ENCODE measurements at places on chromosomes 5 and 9.
A peak's percentile ranks its signal among the peaks of the same experiment; 100 is the strongest.

DNA sequence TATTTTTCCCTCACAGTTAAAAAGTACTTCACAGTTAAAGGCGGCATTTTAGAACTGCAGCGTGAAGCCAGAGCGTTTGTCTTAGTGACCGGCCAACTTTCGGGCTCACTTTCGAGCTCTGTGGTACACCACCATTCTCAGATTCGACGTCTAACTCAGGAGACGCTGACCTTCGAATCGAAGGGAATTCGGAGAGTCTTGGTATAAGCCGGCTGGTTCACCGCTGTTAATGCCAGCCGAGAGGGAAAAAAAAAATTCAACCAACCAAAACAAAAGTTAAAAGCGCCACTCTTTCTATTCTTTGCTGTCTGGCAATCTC is 544 bp upstream of the SNX24 start:
- DNase-seq: peak; percentile 9

- no peak for DNase-seq
Observed at GRCh38 chr5:68745448-68745847, 348.4 kb upstream of the SLC30A5 start.

GRCh38 chr9:98569491-98569890 is 139.2 kb downstream of the GABBR2 start:
- DNase-seq: no peak

- DNase-seq: no peak
Observed at GRCh38 chr9:117120061-117120460, 294.8 kb downstream of the ASTN2 start.

DNA sequence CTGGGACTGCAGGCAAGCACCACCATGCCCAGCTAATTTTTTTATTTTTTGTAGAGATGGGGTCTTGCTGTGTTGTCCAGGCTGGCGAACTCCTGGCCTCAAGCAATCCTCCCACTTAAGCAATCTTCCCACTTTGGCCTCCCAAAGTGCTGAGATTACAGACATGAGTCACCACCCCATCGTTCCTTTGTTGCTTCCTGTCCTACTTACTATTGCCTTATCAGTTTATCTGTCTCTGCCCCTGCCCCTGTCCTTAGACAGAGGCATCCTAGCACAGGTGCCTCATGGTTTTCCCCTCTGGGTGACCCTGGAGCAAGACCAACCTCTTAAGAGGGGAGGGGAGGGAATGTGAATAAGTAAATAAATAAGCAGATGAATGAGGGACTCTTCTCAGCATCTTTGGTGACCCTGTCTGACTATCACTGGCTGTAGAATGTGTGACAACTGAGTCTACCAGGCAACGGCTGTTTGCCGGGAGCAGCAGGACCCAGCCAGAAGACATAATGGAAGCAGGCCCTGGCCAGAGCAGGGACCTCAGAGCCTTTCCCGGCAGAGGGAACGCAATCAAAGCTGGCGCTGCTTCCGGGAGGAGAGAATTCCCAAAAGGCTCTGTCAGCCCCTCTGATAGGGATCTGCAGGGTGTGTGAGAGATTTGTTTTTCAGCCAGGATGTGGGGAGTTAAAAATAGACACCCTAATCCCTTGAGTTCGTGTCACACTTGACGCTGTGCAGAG is 43.8 kb upstream of the DAB2IP start:
- no peak for DNase-seq

GRCh38 chr5:142356349-142356715 is 31.5 kb upstream of the SPRY4 start:
- no peak for DNase-seq

DNA sequence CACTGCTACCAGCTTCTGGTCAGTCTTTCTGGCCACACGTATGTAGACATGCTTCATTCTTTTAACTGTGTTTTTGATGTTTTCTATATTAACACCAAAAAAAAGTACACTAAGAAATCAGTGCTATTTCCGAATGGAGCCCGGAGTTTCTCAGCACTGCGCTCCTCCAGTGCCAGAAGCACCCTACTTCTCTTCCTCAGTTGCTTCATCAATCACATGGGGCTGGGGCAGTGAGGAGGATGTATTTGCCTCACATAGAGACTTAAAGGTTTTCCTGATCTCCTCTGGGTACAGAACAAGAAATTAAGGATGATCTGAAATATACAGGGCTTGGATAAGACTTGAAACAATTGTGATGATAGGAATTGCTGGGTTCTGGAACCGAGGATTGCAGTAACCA is 148.0 kb downstream of the ERCC6L2 start:
- DNase-seq: no peak

GRCh38 chr5:139177809-139178588 is 20.2 kb downstream of the SIL1 start:
- peak; percentile 78 for DNase-seq

DNA sequence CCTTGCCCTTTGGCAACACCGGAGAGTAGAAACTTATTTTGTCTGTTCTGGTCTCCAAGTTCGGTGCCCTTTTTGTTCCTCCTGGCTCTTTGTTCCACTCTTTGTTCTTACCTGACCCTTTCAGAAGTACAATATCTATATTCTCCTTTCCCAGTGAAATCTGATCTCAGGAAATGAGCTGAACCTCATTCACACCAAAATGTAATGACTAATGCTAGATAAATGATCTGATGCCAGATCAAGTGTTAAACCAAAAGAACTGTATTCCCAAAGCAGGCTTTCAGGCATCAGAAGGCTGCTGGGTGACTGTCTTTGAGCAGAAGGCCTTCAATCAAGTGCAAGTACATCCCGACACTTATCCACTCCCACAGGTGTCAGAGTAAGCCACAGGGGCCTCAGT is 156.4 kb downstream of the SPOCK1 start:
- no peak for DNase-seq

DNA sequence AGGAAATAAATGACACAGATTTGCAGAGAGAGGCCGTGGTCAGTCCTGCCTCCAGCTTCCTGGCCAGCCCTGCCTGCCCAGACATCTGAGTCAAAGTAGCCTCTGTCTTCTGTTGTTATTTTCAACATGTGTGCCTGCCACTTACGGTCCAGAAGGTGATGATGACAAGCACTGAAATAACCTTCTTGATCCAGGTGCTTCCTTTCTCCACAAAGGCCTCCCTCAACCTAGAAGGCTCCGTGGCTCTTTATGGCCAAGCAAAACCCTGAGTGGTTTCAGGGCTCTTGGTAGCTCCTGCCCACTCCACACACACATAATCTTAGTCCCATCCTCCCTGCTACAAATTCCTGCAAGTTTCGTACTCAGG is 34.1 kb upstream of the SLC6A19 start:
- DNase-seq: no peak

DNA sequence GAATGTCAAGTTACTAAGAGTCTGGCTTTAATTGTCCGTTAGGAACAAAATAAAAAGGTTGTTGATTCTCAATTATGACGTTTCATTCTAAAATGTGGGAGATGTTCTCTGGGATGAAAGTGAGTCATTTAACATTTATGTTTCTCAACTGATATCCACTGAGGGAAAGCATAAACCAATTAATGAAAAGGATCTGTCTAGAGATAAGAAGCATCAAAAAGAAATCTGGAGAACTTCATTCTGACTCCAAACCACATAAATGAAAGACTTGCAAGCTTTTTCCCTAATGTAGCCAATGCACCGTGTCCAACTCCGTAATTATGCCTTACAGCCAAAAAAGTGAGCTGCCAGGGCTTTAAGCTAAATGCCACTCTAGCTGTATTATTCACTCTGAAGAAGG is 654.2 kb downstream of the TLE1 start:
- no peak for DNase-seq

GRCh38 chr9:136438548-136439480 is 831 bp downstream of the INPP5E start:
- DNase-seq: peak; percentile 35

DNA sequence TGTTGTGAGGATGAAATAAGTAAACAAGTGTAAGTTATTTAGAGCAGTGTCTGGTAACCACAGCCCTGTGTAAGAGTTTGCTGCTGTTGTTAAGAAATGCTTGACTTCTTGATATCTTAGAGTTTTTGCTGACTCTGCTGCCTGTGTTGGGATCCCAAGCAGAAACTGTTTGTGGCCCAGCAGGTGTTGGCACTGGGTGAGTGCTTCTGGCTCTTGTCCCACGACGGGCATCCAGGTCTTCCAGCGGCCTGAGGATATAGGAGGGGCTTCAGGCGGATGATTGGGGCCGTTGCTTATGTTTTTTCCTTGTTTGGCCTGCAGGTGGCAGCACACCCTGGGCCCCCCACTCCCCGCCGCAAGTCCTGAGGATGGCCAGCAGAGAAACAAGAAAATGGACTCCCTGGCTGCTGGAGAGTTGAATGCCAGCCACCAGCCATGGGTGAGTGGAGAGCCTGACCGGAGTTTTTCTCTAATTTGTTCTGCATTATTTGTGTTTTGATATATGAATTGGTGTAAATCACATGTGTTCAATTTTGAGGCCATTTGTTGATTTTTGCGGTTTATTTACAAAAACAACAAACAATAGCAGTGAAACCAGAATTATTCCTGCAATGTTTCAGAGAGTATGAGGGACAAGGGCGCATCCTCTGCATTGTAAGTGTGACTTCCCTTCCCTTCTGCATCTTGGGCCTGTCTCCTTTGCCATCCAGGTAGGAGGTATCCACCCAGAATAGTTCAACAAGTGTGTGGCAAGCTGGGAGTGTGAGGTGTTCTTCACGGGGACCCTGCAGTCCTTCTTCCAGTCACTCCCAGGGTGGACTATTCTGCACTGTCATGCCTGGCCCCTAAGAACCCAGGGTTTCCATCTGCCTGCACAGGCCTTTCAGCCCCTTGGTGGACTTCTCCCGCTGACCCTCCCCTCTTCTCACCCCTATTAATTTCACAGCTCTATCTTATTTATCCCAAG is 50.3 kb downstream of the SLC22A5 start:
- DNase-seq: peak; percentile 96

GRCh38 chr5:40124367-40124766 is 555.3 kb upstream of the PTGER4 start:
- DNase-seq: no peak
